ENCODE measurements at places on chromosomes 1 and 21. TPM values are rescaled to one million over a fixed set of nuclear protein-coding genes. Genes with fewer than 3 reads are reported as not detected.

GRCh38 chr1:41733021-41733420 lies 185.7 kb downstream of the HIVEP3 start:
- no peak for DNase-seq

- peak; percentile 26 for DNase-seq
These were observed 23.5 kb upstream of the LBR start for GRCh38 chr1:225451340-225451739.

- no peak for DNase-seq
These were observed 58.5 kb downstream of the DNM3 start for GRCh38 chr1:171899838-171900237.

CFAP141 gene
- not detected for total RNA-seq

DNA sequence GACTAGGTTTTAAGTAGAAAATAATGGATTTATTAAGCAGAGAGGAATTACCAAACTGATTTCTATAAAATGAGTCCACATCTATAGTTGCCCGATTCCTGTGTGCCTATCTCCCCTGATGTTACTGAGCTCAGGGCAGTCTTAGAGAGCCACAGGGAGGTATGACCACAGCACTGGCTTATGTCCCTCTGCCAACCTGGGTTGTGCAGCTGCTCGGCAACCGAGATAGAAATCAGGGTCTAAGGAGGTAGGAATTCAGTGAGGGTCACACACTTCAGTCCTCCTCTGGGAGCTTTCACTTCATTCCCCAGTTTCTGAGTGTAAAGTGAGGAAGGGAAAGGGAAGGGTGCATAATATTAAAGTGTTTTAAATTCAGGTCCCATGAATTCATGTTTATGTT lies 386.8 kb downstream of the KCNH1 start:
- no peak for DNase-seq

- DNase-seq = peak; percentile 50
These were observed 18.3 kb upstream of the PLEKHA6 start for GRCh38 chr1:204377800-204378668.

DNA sequence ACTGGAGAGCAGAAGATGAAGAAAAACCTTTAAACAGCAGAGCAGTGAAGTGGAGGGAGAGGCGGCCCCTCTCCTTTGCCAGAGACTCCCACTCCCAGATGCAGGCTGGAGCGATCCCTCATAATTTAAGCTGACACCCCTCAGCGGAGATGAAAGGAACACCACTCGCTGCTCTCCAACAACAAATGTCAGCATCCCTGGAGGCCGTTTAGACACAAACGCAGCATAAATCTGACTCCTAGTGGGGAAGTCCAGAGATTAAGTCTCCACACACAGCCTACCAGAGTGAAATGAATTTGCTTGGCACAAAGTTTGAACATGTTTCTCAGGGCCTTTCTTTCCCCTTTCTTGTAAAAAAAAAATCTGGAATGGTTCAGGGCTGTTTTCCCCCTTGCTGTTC lies 137.8 kb downstream of the LMX1A start:
- DNase-seq = no peak

DNA sequence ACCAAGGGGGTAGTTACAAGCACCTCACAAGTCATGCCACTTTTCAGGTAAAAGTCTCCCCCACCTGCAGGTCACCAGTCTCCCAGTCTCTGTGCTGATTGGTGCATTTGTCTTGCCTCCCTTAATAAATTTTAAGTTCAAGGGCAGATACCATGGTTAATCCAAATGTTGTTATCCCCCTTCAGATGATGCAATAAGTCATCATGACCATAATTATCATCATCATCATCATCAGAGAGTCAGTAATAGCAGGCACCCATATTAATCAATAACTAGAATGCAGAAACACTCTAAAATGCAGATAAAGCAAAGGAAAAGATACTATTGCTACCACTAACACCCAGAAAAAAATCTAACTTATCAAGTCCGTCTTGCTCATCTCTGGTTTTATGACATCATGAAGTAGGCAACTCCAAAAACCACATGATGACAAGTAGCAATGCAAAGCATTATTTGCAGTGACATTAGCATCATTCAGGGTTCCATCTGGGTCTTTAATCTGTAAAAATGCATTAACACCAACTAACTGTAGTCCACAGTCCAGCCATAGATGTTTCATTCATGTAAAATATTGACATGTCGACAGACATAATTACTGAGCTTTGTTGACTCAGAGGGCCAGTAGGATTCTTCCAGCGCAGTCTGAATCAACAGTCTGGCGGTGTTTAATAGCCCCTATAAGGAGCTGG lies 492.0 kb upstream of the RUNX1 start:
- DNase-seq = no peak

- DNase-seq = no peak
These were observed 1106.4 kb downstream of the AMY1C start for GRCh38 chr1:104856091-104856490.

CLIC6 gene
- 0.44 TPM for total RNA-seq

DNA sequence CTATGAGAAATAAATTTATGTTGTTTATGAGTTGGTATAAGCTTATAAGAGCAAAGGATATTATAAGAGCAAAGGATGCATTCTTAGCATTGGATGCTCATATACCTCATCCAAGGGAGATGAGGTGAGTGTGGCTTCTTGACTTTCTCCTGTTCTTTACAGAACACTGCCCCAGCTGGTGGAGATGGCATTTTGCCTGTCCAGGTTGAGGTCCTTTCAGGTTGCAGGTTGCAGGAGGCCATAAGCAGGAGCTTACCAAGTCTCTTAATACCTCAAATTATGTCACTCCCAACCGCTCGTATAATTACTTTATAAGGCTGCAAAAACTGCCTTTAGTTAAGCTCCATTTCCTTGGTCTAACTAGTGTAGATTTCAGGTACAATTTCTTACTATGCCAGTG lies 66.7 kb downstream of the RPE65 start:
- DNase-seq = no peak
